ENCODE measurements at places on chromosomes 1 and 21.

DNA sequence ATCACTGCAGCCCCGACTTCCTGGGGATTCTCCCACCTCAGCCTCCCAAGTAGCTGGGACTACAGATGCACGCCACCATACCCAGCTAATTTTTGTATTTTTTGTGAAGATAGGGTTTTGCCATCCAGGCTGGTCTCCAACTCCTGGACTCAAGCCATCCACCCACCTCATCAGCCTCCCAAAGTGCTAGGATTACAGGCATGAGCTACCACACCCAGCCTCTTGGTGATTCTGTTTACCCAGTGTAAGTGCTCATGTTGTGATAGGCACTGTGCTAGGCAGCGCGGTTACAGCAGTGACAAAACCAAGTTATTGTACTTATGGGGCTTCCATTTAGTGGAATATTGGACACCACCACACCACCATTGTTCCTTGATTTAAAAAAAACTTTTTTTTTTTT lies 9.7 kb upstream of the STX12 start:
- DNase-seq = no peak

DNA sequence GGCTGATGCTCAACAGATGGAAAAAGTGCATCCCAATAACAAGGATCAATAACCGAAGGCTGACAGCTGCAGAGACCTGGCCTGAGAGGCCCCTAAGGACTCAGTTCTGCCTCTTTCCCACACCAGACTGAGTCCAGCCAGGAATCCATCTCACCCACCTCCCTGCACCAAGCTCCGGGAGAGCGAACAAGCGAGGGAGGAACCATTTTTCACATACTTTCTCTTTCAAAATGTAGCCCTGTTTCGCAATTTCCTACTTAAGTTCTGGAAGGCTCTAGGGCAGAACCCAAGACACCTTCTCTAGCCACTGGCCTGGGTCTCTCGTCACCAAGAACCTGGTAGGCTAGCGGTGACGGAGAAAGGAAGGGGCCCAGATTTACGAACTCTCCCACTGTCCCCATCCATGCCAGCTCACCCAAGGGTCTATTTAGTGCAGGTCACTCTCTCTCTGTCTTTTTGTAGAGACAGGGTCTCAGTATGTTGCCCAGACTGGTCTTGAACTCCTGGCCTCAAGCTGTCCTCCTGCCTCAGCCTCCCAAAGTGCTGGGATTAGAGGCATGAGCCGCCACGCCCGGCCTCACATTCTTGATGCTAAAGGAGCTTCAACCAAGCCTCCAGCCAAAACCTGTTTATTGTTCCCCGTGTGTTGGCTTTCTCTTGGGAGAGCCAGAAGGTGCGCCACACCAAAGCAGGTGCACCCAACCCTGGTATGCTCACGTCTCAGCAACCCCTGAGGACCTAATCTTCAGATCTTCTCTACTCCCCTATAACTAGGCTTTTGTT lies 10.9 kb upstream of the GNL2 start:
- no peak for DNase-seq

DNA sequence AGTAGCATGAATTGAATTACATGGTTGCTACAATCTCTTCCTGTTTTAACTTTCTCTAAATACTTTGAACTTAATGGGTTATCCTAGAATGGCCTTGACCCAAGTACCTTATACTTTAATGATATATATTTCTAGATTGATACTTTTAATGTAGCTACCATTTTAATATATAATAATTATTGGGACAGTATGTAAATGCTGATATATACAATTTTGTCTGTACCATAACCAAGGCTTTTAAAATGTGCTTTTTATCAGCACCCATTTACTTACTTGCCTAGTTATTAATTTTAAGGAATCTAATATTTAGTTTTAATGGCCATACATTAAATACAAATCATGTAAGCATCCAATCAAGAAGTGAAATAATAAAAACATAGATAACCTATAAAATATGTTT lies 13.4 kb downstream of the HIPK1 start:
- DNase-seq = no peak

GRCh38 chr1:154575951-154576566 lies 8.5 kb downstream of the CHRNB2 start:
- DNase-seq = no peak

- DNase-seq = no peak
Observed at GRCh38 chr1:13725714-13726175, 25.8 kb downstream of the PRDM2 start.

GRCh38 chr1:16971341-16972188 lies 8.9 kb downstream of the MFAP2 start:
- no peak for DNase-seq

DNA sequence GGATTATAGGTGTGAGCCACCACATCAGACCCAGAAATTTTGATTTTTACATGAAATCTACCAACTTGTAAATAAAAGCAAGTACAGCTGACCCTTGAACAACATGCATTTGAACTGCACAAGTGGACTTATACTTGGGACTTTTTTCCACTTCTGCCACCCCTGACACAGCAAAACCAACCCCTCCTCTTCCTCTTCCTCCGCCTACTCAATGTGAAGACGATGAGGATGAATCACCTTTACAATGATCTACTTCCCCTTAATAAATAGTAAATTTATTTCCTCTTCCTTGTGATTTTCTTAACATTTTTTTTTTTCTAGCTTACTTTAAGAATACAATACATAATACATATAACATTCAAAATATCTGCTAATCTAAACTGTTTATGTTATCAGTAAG lies 17.5 kb upstream of the YRDC start:
- DNase-seq = no peak

GRCh38 chr1:150364231-150365003 lies 470 bp downstream of the RPRD2 start:
- DNase-seq = peak; percentile 74

DNA sequence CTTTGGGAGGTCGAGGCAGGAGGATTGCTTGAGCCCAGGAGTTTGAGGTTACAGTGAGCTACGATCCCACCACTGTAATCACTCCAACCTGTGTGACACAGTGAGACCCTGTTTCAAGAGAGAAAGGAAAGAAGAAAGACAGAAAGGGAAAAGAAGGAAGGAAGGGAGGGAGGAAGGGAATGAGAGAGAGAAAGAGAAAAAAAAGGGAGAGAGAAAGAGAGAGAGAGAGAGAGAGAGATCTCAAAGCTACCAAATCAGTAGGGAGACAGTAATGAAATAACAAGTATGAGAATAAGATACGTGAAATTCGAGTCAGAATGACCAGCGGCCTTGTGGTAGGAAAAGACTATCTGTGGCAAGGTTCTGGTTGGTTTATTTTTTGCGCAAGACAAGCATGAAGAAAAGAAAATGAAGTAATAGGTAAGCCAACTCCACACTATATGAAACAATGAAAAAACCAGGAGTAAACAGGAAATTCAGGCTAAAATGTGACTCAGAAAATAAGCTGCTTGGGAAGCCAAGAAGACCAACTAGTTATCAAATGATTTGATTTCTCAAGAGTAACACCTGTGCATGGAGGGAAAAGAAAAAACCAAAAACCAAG lies 8.9 kb downstream of the MTF1 start:
- DNase-seq = no peak

DNA sequence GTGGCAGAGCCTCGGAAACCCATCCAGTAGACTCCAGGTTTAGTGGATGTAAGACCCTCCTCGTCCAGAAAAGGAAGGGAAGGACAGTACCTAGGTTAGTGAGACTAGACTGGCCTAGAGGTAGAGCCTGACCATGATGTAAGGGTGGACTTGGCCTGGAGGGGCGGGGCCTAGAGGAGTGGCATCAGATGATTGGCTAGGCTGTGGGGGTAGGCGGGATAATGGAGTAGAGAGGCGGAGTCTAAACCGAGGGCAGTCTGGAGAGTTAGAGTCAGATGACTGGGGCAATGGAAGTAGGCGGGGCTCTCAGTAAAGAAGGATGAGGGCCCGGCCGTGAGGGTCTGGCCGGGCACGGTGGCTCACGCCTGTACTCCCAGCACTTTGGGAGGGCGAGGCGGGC lies 70.1 kb downstream of the EPHB2 start:
- DNase-seq = no peak

DNA sequence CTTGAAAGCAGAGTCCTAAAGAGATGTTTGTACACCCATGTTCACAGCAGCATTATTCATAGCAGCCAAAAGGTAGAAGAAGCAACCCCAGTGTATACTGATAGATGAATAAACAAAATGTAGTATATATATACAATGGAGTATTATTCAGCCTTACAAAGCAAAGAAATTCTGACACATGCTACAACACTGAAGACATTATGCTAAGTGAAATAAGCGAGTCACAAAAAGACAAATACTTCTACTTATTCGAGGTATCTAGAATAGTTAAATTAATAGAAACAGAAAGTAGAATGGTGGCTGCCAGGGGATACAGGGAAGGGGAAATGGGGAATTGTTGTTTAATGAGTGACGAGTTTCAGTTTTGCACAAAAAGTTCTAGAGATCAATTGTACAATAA lies 23.5 kb downstream of the COP1 start:
- DNase-seq = no peak

GRCh38 chr1:208108213-208108608 lies 136.0 kb downstream of the PLXNA2 start:
- DNase-seq = no peak

Measured in NCI-H446 treated with DMSO at 0.1 percent for 48 hours (cell line).